NCI-H510A (cell line): ENCODE measurements at places on chromosomes 7 and 10.

DNA sequence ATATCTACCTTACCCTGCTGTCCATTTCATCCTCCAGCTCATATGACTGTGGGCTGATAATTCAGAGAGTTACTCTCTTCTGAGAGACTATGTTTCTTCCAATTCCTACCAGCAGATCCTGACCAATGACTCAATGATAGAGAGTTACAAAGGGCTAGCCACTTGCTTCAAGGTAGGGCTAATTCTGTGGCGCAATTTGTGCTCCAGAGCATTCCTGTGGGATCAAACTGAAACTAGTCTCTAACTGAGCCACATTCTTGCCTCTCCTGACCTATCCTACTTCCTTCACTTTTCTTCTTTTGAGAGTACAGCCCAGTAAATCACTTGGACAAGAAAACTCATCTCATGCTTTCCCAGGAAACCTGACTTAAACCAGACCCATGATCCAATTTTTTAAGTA is 17.9 kb upstream of the ASZ1 start:
- no peak for DNase-seq

- no peak for DNase-seq
These were observed 61.9 kb downstream of the AP3M1 start for GRCh38 chr10:74088722-74089121.

GRCh38 chr7:30347226-30348082 is 63.1 kb downstream of the ZNRF2 start:
- DNase-seq: no peak

DNA sequence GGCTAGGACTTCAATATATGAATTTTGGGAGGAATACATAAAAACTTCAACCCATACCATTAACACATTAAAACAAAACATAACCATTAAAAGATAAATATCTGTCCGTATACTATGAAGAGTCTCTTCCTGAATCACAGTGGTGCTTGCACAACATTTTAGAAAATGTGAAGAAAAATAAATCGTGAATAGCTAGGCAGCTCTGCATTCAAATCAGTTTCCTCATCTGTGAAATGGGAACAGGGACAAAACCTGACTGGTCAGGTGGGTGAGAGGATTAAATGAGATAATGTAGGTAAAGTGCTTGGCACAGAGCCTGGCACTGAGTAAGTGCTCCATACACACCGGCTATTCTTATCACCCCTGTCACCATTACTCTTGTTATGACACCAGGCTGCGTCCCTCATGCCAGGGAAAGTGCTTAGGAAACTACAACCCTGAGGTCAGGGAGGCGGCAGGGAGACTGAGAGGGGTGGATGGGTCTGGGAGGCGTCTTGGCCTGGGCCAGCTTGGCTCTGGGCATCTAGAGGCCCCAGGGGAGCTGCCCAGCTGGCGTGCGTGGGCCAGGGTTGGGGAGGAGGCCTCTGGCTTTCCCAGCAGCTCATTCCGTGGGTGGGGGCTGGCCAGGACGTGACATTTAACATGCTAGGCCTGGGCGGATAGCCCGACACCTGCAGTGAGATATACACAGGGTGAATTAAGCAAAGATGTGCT is 78.3 kb downstream of the SH3PXD2A start:
- DNase-seq: no peak

GRCh38 chr7:3168869-3169268 is 125.2 kb upstream of the CARD11 start:
- DNase-seq: no peak

- DNase-seq: no peak
These were observed 59.1 kb upstream of the PDCD4 start for GRCh38 chr10:110812583-110812982.

DNA sequence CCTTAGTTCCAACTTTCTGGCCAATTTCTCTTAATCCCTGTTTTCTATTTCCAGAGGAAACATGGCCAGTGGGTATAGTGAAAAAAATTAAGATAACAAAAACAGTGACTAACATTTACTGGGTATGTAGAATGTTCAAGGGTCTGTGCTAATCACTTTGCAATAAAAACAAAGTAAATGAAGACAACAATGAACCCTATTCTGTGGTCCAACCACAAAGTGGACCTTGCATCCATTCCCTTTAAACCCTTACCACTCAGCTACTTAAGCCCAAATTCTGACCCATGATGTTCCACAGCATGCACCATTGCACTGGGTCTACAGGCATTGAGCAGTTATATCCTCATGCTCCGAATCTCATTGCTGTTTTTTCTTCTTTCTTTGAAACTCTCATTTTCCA is 179.9 kb upstream of the PRKCQ start:
- no peak for DNase-seq

- DNase-seq: no peak
These were observed 7.1 kb upstream of the IL2RA start for GRCh38 chr10:6069081-6069931.

GRCh38 chr10:120172356-120172755 is 279.8 kb downstream of the SEC23IP start:
- no peak for DNase-seq

DNA sequence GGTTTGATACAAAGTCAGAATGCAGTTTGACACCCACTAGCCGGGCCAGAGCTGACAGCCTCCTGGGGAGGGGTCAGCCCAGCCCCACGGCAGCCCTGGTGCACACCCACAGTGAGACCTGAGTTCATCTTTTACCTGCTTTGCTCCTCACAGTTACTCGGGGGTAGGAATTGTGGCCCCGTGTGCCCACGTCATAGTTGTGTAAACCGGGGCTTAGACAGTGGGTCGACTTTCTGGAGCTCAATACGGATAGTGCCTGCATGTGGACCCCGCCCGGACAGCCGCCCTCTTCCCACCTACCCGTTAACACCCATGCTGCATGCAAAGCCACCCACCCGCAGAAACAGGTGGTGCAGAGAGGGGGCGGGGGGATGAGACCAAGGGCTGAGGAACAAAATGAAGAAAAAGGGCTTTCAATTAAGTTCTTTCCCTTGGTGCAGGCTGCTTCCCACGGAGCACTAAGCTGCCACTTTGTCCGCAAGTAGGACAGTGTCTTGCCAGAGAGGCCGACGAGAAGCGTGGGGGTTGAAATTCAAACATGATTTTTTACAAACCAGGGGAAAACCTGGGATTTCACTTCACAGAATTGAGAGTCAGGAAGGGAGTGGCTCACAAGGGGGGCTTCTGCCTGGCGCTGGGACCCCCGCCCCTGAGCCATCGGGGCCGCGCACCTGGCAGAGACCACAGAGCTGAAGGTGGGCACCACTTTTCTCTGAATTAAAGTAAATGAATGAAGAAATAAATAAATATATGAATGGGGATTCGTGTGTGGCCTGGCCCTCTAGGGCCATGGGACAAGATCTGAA is 24.6 kb upstream of the FOXL3 start:
- DNase-seq: no peak
